ENCODE measurements at places on chromosomes 1 and 21.

DNA sequence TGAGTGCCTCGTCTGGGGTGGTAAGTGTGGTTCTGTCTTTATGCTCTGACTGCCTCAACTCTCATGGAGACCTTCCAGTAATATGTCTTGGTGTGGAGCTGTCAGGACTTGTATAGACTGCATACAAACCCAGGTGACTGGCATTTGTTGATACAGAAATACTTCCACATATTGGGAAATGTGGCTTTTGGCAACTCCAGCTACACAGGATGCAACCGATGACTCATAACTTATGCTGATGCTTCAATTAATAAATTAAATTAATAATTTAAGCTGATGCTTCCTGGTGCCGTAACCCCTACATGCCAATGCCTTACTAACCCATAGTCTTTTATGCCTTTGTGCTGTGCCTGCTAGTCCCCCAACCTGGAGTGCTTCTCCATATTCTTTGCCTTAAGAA is 72.3 kb upstream of the ARTN start:
- no peak for DNase-seq

DNA sequence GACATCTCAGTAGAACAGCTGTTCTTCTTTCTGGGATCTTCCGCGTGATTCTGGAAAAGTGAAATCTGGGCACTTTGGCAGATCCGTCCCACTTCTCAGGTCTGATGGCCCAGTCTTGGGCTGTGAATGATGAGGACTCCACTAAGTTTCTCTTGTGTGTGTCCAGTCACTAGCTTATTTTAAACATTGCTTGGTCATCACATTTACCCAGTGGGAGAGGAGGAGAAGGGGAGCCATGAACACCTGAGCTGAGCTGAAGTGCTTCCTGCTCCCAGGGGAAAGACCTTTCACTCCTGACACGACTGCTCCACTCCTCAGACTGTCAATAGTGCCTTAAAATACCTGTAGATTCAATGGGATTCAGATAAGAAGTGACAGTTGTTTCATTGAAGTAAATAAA is 101.9 kb upstream of the SLC35F3 start:
- DNase-seq = no peak

DNA sequence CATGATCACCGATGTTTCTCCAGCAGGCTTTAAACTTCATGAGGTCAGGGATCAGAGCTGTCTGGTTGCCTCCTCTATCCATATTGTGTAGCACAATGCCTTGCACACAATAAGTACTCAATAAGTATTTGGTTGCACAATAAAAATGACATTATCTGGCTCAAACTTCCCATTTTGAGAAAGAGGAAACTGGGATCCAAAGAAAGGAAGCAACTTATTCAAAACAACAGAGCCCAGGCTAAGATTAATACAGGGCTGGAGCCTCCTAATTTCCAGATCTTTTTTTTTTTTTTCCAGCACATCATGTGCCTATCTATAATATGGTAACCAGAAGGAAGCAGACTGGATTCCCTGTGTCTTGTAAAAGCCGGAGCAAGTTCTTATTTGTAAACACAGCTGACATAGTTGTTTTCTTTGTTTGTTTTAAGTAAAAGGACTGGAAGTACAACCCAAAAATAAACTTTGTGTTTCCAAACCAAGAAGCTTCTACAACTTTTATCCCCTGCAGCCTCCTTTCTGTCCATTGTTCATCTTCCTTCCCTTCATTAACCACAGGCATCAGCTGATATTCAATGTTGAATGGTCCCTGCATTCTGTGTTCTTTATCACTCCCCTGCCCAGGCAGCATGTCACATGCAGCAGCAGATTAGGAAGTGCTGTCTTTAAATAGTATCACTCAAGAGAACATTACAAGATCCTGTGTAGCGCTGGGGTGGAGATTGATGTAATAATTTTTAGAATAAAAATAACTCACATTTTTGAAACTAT is 71.2 kb upstream of the HOOK1 start:
- no peak for DNase-seq

DNA sequence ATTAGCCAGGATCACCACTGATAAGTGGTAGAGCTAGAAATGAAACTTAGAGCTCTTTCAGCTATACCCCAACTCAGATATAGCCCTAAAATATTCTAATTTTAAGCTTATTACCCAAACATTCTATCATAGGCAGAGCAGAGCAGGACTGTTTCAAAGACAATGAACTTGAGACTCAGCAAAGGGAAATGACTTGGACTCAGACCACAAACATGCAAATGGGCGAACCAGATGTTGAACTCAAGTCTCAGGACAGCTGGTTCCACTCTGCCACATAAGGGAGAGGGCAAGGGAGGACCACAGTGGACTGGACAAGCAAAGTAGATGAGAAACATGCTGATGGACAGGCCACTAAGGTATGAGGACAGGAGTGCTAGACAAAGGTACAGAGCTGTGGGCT is 315.3 kb downstream of the OMA1 start:
- DNase-seq = no peak

Data from amygdala (tissue), 56 donors.